ENCODE measurements at places on chromosomes 5 and 9. TPM values are rescaled to one million over a fixed set of nuclear protein-coding genes. Genes with fewer than 3 reads are reported as not detected.

Gene EQTN
- polyA plus RNA-seq = 0.38 TPM

Gene BNC2
- polyA plus RNA-seq = 10.8 TPM

Gene PDE6A
- polyA plus RNA-seq = 0.19 TPM

Gene ZNF483
- 2.1 TPM for polyA plus RNA-seq

Gene PCDHGC3
- polyA plus RNA-seq = 152 TPM

Gene FRMD3
- 2.6 TPM for polyA plus RNA-seq

Gene SNCAIP
- 17.4 TPM for polyA plus RNA-seq

Gene HCN1
- 0.05 TPM for polyA plus RNA-seq

Gene SLC6A7
- polyA plus RNA-seq = not detected

Gene GABRB2
- 1.7 TPM for polyA plus RNA-seq

Gene PLPP1
- polyA plus RNA-seq = 93.6 TPM

Gene TEX48
- not detected for polyA plus RNA-seq

Gene JAKMIP2
- polyA plus RNA-seq = 11.0 TPM

Gene GRM6
- polyA plus RNA-seq = 2.2 TPM

Gene F12
- polyA plus RNA-seq = 0.31 TPM

- no peak for DNase-seq
Measured at GRCh38 chr5:88480801-88481499, 212.3 kb upstream of the TMEM161B start.

DNA sequence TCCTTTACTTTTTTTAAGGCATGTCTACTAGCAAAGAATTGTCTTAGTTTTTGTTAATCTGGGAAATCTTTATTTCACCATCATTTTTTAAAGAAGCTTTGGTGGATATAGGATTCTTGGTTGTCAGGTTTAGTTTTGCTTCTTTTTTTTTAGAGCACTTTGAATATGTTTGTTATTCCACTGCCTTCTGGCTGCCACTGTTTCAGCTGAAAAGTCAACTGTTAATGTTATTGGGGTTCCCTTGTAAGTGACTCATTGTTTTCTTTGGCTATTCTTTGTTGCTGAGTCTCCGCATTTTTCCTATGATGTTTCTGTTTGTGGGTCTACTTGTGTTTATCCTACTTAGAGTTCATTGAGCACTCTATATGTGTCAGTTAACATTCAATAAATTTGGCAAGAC is 44.4 kb downstream of the PHAX start:
- DNase-seq = no peak

DNA sequence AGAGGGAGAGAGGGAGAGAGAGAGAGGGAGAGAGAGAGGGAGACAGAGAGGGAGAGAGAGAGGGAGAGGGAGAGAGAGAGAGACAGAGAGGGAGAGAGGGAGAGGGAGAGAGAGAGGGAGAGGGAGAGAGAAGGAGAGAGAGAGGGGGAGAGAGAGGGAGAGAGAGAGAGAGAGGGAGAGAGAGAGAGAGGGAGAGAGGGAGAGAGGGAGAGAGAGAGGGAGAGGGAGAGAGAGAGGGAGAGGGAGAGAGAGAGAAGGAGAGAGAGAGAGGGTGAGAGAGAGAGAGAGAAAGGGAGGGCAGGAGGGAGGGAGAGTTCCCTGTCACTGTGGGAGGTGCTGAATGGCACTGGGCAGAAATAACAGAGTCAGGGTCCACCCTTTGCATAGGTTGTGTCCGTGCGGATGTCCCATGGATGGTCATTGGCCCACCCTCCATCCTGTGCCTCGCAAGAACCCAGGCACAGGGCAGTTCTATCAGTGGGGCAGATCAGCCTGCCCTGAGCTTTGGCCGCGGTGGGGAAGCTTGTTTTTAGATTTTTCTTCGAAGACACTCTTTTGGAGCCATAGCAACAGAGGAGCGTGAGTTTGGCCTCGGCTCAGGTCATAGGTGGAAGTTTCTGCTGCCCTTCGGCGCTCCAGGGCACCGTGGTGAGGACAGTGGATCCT is 30.1 kb downstream of the ADAMTSL2 start:
- DNase-seq = no peak

DNA sequence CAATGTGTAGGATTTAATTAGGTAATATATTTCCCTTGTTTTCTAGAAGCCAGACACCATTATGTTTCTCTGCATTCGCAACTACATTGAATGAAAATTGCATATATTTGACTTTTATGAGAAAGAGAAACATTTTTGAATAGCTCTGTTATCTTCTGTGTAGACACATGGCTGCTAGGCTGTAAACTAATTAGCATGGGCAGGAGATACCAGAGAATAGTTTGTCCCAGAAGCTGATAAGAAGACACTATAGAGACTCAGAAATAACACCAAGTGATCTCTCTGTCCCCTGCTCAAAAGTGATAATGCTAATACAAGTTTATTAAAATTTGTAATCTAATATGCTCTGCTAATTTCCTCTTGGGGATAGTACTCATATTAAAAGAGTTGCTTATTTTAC is 198.0 kb upstream of the TUSC1 start:
- no peak for DNase-seq

DNA sequence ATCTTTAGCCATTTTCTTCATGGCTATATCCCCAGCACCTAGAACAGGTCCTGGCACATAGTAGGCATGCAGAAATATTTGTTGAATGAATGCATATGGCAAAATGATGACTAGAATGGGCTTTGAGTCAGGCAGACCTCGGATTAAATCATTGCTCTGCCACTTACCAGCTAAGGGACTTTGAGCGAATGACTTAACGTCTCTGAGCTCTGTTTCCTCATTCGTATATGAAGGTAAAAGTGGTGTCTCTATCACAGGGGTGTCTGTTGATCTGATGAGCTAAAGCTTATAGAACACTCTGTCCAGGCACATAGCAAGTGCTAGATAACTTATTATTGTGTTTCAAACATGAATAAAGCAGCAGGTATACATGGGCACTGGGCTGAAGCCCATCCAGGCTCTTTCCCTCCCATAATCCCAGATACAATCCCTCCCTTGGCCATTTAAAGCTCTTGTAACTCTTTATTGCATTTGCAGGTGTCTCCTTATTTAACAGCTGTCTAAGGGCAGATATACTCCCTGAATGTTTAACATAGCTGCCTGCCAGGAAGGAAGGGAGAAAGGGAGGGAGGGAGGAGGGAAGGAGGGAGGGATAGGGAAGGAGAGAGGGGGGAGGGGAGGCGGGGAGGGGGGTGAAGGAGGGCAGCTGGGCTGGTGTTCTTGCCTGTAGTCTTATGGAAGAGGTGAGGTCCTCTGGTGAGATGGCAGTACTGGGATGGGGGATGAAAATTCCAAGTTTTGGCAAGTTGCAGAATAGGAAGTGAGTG is 23.2 kb upstream of the STXBP1 start:
- no peak for DNase-seq

- no peak for DNase-seq
Measured at GRCh38 chr9:104068546-104068945, 25.6 kb upstream of the SMC2 start.

DNA sequence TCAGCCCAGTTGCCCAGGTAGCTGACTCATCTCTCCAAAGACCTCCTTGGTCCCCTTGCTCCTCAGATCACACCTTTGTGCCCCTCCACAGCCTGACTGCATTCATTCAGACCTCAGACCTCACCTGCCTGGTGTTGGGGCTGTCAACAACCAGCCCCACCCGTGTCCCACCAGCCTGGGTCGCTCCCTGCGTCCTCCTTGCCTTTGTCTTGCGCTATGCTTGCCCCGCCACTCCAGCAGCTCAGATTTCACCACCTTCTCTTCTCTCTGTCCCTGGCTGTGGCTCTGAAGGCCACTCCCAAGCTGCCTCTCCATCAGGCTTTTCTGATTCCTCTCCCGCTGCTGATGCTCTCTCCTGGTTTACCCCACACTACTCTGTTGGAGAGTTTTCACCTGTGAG is 103.5 kb downstream of the MVB12B start:
- DNase-seq = no peak

DNA sequence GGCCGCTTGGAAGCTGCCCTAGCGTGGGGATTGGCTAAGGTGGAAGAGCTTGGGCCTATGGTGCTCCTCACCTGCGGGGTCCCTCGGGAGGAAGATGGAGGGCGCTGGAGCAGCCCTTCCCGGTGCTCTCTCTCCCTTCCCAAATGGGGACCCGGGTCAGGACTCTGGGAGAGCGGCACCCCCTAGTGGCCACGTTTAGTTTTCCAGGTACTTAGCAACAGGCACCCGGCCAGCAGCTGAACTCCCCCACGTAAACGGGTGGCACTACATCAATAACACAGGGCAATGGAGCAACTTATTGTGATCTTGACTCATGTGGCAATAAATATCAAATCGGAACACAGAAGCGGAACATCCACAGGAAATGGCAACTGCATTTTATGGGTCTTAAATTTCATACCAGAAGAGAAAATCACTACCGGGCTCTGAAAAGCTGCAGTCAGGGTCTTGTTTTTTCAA is 316.6 kb downstream of the AGTPBP1 start:
- peak; percentile 36 for DNase-seq

GRCh38 chr5:120388016-120388781 is 75.9 kb upstream of the PRR16 start:
- no peak for DNase-seq

DNA sequence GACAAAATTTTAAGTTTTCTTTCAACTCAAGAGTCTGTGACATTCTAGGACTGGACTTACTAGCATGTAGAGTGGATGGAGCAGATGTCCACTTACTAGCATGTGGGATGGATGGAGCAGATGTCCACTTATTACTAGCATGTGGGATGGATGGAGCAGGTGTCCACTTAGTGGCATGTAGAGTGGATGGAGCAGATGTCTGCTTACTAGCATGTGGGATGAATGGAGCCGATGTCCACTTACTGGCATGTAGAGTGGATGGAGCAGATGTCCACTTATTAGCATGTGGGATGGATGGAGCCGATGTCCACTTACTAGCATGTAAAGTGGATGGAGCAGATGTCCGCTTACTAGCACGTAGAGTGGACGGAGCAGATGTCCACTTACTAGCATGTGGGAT is 2.4 kb downstream of the SLC36A1 start:
- DNase-seq = no peak

DNA sequence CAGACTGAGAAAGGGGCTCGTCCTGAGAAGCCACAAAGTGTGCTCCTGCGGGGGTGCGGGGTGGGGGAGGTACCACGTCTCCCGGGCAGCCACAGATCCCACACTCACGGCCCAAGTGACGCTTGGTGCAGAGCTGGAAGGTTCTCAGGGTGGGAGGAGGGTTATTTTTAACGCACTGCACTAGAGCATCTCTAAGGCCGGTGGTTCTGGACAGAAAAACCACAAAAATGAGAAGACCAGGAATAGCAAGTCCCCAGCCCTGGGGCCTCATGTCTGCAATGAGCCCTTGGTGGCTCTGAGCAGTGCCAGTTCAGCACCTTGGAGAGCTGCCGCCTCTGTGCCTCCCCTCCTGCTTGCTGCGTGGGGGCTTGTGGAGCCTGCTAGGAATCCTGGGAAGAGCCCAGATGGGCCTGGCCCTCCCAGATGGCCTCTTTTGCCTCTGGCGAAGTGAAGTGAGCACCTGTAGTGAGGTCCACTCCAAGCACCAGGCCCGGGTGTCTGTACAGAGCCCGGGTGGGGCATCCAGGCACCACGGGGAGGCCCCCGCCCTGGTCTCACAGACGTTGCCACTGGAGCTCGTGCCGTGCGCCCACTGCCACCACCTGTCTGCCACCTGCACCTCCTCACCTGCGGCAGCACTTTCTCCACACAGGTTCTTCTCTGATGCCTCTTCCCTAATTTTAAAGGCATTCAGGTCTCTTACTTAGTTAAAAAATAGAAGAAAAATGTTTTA is 48.9 kb upstream of the CACNA1B start:
- DNase-seq = no peak

DNA sequence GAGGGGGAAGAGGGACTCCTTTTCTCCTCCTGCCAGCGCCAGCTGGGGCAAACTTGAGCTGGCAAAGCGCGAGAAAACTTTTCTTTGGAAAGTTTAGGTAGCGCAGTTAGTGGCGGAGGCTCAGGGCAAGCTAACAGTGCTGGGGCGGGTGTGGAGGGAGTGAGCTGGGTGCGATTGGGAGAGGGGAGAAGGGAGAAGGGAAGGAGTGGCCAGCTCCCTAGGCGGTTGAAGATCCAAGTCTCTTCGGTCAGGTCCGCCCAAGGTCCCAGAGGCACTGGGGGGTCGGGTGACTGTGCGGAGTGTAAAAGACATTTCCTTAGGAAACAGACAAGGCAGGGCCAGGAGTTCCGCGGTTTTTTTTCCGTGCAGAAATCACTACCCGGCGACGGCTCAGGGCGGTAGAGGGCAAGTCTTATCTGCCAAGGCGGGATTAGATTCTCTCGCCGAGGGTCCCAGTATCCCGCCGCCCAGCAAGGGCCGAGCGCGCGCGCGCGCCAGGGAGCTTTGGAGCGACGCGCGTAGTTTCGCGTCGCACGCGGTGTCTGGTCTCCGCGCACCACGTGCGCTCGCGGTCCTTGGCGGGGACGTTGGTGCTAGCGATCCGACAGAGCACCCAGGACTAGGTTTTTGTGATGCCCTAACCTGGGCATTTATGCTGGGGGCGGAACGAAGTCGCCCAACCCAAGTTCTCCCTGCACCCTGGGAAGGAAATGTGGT is 33.6 kb upstream of the NFIB start:
- DNase-seq = peak; percentile 89

DNA sequence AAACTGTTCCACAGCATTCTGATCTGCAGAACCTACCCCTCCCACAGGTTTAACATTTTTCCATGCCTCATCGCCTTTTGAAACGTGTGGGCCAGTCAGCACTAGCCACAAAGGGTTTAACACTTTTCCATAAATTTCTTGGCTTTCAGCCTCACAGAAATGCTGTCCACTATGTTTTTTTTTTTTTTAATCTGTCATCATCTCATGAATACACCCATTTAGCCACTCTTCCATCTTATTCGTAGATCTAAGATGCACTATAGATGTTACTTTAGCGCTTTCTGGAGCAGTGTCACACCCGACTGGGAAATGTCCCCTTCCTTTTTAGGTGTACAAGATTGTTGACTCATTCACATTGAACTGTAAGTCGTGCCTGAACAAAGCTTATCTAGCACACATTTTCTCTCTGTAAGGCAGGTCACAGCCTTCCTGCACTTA is 62.3 kb downstream of the GCNT1 start:
- no peak for DNase-seq

GRCh38 chr5:55222985-55223811 is 3.9 kb downstream of the MCIDAS start:
- DNase-seq = no peak

GRCh38 chr5:43533646-43534045 is 18.7 kb upstream of the C5orf34 start:
- DNase-seq = no peak

- no peak for DNase-seq
Measured at GRCh38 chr5:150329038-150329437, 26.3 kb upstream of the ARSI start.

- DNase-seq = no peak
Measured at GRCh38 chr5:169221519-169221918, 79.4 kb downstream of the SLIT3 start.

GRCh38 chr9:108813951-108814601 is 41.7 kb downstream of the ACTL7B start:
- no peak for DNase-seq

GRCh38 chr5:39570403-39571027 is 145.7 kb upstream of the DAB2 start:
- peak; percentile 54 for DNase-seq

DNA sequence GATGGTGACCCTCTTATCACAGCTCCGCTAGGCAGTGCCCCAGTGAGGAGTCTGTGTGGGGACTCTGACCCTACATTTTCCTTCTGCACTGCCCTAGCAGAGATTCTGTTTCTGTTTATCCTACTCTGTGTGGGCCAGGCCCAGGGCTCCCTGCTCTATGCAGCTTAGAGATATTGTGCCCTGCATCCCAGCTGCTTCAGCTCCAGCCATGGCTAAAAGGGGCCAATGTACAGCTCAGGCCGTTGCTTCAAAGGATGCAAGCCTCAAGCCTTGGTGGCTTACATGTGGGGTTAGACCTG is 2030.7 kb upstream of the CDH9 start:
- no peak for DNase-seq
